WTC11 (cell line): ENCODE measurements at places on chromosomes 3 and 15. TPM values are rescaled to one million over a fixed set of nuclear protein-coding genes. Genes with fewer than 3 reads are reported as not detected.

- H3K4me1 ChIP-seq: peaks cover 35% of the 10 kb centered on the region
- H3K36me3 ChIP-seq: no peaks in the 10 kb centered on the region
- H3K4me3 ChIP-seq: no peak overlapping the region
- H3K27ac ChIP-seq: no peak overlapping the region
- H3K27me3 ChIP-seq: peaks cover 31% of the 10 kb centered on the region
These were observed 13.5 kb downstream of the THRB start for GRCh38 chr3:24481193-24481592.

GRCh38 chr3:7293286-7293685, 432.4 kb downstream of the GRM7 start:
- H3K27ac ChIP-seq: no peak overlapping the region
- H3K36me3 ChIP-seq: no peaks in the 10 kb centered on the region
- H3K4me3 ChIP-seq: no peak overlapping the region

- H3K4me3 ChIP-seq: no peak overlapping the region
- H3K27me3 ChIP-seq: no peaks in the 10 kb centered on the region; the same call in 1 of the 2 replicates
- H3K27ac ChIP-seq: no peak overlapping the region
These were observed 19.1 kb upstream of the RBP1 start for GRCh38 chr3:139558351-139559266.

GRCh38 chr15:75138016-75138999, 63.4 kb upstream of the C15orf39 start:
- peaks cover 20% of the 10 kb centered on the region for H3K36me3 ChIP-seq
- peaks cover 16% of the 10 kb centered on the region for H3K27me3 ChIP-seq
- no peak overlapping the region for H3K4me3 ChIP-seq

The RASL12 gene
- 5.6 to 6.8 TPM (median 6.5 TPM) in 3 replicates for total RNA-seq

- H3K4me3 ChIP-seq: no peak overlapping the region
- H3K27me3 ChIP-seq: no peaks in the 10 kb centered on the region
- DNase-seq: no peak
- no peaks in the 10 kb centered on the region for H3K36me3 ChIP-seq
- H3K27ac ChIP-seq: no peak overlapping the region
These were observed 25.6 kb downstream of the FAM43A start for GRCh38 chr3:194711286-194711685.

GRCh38 chr15:73282567-73283365, 86.0 kb downstream of the HCN4 start:
- no peak overlapping the region for H3K27ac ChIP-seq
- H3K4me3 ChIP-seq: no peak overlapping the region
- peaks cover 12% of the 10 kb centered on the region for H3K36me3 ChIP-seq
- no peak for DNase-seq
- H3K4me1 ChIP-seq: no peaks in the 10 kb centered on the region

- no peak overlapping the region; the same call in 1 of the 2 replicates for H3K4me3 ChIP-seq
- no peaks in the 10 kb centered on the region for H3K36me3 ChIP-seq
- DNase-seq: peak; percentile 62
- H3K27ac ChIP-seq: no peak overlapping the region
- peaks cover 5% of the 10 kb centered on the region; the same call in 1 of the 2 replicates for H3K4me1 ChIP-seq
These were observed 7.8 kb upstream of the RAD18 start for GRCh38 chr3:8970971-8971589.

- no peaks in the 10 kb centered on the region for H3K36me3 ChIP-seq
- DNase-seq: no peak
- H3K4me3 ChIP-seq: no peak overlapping the region
- H3K27ac ChIP-seq: no peak overlapping the region
These were observed 440.1 kb downstream of the ZNF385D start for GRCh38 chr3:21310891-21311290.

The GTF2E1 gene
- 64.5 to 78.0 TPM (median 72.4 TPM) in 3 replicates for total RNA-seq

DNA sequence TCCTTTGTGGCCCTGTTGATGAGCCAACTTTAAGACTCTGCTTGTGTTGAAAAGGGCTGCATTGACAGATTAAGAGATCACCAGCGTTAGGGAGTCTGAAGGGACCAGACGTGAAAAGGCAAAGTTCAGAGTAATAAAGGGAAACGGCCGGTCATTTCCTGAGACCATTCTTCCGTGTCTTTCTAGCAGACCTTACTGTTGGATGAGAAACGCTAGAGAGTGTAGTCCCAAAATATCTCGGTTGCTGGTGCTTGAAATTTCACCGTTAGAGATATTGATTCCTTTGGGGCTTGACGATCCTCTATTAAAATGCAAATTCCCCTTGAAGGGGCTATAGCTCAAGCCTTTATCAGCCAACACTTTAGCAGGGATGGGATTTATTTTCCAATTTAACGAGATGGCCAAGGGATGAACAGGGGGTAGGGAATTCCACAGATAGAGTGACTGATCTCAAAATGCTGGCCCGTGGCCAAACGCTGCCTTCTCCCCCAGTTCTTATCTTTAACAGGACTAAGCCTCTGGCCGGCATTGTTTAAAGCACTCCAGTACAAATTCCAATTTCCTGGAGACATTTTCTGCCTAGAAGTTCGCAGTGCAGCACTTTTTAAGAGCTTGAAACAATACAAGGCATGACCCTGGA, 250.4 kb downstream of the TJP1 start:
- H3K4me1 ChIP-seq: peaks cover 31% of the 10 kb centered on the region
- no peak for DNase-seq
- H3K36me3 ChIP-seq: peaks cover 1% of the 10 kb centered on the region; the same call in 1 of the 2 replicates
- peak overlapping the region; percentile 72 for H3K4me3 ChIP-seq
- H3K27ac ChIP-seq: no peak overlapping the region
- peaks cover 42% of the 10 kb centered on the region for H3K27me3 ChIP-seq

- peaks cover 30% of the 10 kb centered on the region for H3K27me3 ChIP-seq
- H3K27ac ChIP-seq: no peak overlapping the region
- no peak for DNase-seq
- no peak overlapping the region for H3K4me3 ChIP-seq
- peaks cover 20% of the 10 kb centered on the region for H3K4me1 ChIP-seq
These were observed 19.8 kb upstream of the GP9 start for GRCh38 chr3:129040579-129041300.

DNA sequence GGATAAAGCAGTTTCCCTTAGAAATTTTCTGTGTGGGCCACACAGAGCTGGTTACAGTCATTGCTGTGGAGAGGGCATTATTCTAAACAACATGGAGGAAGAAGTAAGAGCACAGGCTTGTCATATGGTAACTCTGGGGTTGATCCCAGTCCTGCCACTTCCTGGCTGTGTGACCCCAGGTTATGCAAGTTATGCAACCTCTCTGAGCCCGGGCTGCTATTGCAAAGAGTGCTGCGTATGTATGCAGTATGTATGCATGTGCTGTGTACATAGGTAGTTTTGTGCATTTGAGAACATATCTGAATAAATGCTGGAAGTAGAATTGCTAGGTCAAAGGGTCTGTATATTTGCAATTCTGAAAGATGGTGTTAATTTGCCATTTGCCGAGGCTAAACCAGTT, 9.2 kb downstream of the SPSB4 start:
- no peak overlapping the region for H3K4me3 ChIP-seq
- peaks cover 34% of the 10 kb centered on the region for H3K4me1 ChIP-seq
- DNase-seq: no peak

GRCh38 chr3:37219266-37219665, 44.9 kb upstream of the LRRFIP2 start:
- no peak overlapping the region for H3K27ac ChIP-seq
- H3K4me3 ChIP-seq: no peak overlapping the region
- no peaks in the 10 kb centered on the region for H3K4me1 ChIP-seq
- no peak for DNase-seq

GRCh38 chr3:196207833-196208607, 3.2 kb downstream of the ZDHHC19 start:
- H3K27me3 ChIP-seq: peaks cover 26% of the 10 kb centered on the region
- H3K27ac ChIP-seq: peak overlapping the region; percentile 78

DNA sequence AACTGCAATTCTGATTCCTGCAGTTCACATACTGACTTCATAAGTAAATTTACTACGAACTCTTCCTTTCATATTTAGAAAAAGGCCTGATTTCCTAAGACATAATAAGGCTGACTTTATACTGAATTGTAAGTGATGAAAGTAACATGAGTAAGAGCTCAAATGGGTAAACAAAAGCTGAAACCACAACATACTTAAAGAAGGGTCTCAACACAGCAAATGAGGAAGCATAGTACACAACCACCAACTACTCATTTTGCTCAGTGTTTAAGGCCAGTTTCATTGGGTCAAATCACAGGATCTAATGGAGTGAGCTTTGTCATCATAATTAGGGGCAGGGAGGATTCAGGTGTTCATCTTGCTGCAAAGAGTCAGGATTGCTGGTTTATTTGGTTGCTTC, 81.4 kb downstream of the SETD2 start:
- H3K27ac ChIP-seq: no peak overlapping the region; the same call in 1 of the 2 replicates
- no peak for DNase-seq
- peaks cover 42% of the 10 kb centered on the region for H3K36me3 ChIP-seq
- H3K4me3 ChIP-seq: no peak overlapping the region
